ENCODE measurements at places on chromosomes 16 and 17.

DNA sequence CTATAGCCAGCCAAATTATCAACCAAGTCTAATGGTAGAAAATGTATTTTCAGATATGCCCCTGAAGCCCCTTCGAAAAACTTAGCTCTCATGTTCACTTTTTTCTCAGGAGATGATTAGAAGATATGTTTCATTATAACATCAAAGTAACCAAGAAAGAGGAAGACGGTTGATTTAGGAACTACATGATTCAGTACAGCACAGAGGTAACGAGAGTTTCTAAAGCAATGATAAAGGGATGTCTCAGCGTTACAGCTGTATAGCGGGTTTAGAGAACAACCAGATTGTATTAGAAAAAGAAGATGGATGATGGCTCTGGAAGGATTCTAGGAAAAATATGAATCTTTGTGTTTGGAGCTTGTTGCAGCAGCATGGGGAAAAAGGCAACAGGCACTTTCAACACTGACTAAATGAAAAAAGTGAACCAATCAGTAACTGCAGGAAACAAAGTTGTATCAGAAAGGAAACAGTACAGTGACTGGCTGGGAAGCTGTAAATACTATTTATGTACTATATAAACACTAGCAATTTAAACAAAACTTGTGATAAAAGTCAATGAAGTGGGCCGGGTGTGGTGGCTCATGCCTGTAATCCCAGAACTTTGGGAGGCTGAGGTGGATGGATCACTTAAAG is 21.5 kb downstream of the MBTD1 start:
- no peak for DNase-seq

DNA sequence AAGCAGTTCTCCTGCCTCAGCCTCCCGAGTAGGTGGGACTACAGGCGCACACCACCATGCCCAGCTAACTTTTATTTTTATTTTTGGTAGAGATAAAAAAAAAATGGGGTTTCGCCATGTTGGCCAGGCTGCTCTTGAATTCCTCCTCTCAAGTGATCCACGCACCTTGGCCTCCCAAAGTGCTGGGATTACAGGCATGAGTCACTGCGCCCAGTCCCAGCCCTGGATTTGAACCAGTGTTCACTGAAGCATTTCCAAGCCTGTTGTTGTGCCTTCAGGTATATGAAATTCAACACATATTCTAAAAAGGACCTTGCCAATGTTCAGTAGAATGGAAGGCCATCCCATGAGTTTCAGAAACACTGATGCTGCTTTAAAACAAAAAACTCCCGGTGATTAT is 165.3 kb downstream of the SLC39A11 start:
- DNase-seq: no peak

- DNase-seq: no peak
Observed at GRCh38 chr16:1197237-1197866, 27.7 kb downstream of the TPSG1 start.

GRCh38 chr16:56848955-56849689 is 15.9 kb upstream of the SLC12A3 start:
- no peak for DNase-seq

DNA sequence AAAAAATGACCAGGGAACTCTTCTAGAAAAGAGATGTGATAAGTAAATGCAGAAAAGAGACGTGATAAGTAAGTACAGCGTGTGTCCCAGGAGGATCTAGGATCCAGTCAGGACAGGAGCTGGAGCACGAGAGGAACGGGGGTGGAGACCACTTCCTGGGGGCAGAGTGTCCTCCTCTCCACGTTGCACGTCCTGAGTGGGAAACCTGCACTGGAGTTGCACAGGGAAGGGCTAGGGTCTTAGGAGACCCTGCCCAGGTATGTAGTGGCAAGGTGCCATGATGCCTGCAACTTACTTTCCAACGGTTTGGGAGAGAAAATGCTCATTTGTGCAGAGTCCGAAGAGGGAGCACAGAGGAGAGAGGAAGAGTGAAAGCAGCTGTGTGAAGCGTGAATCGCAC is 55.8 kb downstream of the RNF213 start:
- DNase-seq: no peak

DNA sequence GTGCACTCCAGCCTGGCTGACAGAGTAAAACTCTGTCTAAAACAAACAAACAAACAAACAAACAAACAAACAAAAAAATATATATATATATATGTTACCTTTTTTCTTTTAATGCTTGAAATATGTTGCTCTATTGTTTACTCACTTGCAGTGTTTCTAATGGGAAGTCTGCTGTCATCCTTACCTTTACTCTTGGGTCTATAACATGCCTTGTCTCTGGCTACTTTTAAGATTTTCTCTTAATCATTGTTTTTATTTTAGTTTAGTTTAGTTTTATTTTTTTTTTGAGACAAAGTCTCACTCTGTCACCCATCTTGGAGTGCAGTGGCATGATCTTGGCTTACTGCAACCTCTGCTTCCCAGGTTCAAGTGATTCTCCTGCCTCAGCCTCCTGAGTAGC is 16.1 kb upstream of the TNRC6A start:
- DNase-seq: no peak

DNA sequence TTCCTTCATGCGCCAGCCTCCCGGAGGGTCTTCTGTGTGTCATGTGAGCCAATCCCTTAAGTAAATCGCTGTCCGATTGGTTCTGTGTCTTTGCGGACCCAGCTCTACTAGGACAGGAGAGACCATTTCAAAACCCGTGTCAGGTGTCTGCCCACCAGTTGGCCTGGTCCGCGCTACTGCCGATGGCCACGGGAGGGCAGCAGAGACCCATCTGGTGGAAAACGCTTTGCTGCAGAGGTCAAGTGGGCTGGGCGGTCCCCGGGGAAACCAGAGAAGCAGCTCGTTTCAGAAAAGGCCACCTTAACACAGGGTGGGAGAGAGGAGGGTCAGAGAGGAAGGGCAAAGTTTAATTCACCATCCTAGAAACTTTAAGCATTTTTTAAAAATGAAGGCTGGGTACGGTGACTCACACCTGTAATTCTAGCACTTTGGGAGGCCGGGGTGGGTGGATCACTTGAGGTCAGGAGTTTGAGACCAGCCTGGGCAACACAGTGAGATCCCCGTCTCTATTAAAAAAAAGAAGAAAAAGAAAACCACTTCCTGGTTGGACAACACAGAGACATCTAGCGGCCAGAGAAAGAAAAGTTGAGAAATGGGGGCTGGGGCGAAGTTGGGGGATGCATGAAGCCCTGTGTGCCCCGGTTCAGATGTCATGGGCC is 2.8 kb upstream of the CIBAR2 start:
- peak; percentile 93 for DNase-seq

GRCh38 chr17:82936768-82937171 is 96.9 kb upstream of the ZNF750 start:
- peak; percentile 4 for DNase-seq

DNA sequence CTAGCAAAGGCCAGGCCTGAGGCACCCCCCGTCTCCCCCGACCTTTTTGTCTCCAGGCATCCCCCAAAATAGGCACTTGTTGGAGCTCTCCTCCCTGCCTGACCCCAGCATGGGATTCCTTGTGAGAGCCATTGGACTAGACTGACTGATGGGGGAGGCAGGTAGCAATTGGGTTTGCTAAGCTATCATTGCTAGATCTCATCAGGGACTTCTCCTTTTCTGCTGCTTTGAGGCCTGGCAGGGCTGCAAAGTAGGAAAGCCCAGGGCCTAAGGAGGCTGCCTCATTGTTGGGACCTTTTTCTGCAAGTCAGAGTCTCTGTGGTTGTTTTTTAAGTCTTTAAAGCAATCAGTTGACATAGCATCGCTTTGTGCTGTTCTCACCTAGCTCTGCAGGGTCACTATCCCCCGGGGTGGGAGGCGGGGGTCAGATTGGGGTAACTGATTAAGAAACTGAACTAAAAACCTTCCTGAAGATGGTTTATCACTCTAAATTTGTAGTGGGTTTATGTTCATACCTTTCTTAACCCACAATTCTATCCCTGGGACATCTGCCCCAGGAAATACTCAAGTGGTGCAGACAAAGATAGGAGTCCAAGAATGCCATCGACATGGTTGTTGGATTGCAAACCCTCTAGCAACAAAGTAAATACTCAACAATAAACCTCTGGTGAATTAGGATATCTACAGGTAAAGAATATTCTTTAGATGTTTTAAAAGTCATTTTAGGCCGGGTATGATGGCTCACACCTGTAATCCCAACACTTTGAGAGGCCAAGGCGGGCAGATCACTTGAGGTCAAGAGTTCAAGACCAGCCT is 28.0 kb downstream of the LLGL2 start:
- DNase-seq: no peak

- no peak for DNase-seq
Observed at GRCh38 chr17:45035848-45036247, 15.6 kb downstream of the DCAKD start.

DNA sequence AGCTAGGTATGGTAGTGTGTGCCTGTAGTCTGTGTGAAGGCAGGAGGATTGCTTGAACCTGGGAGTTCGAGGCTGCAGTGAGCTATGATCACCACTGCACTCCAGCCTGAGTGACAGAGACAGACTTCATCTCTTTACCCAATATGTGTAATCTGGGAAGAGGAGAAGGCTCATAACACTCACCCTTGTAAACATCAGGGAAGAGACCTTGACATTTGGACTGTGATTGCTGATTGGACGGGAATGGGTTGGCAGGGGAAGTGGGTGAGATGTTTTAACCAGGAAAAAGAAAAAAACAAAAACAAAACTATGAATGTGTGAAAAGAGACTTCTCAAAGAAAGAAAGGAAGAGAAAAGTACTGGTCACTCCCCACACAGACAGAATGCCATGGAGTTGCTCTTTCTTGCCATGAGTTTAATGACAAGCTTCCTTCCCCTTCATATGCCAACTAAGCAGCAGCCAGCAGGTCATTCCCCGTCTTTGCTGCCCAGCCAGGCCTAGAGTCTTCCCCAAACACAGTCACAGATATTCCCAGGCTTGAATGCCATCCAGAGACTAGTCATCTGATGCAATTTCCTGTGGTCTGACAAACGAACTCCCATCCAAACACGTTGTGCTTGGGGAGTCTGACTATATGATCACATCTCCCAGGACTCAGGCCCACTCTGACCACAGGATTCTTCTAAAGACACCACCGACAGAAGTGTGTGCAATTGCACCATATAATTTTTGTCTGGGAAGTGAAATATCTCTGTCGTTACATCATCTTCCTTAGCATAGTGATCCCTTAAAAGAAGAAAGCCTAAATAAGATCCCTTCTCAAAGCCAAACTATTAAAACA is 3.6 kb upstream of the XAF1 start:
- DNase-seq: no peak

DNA sequence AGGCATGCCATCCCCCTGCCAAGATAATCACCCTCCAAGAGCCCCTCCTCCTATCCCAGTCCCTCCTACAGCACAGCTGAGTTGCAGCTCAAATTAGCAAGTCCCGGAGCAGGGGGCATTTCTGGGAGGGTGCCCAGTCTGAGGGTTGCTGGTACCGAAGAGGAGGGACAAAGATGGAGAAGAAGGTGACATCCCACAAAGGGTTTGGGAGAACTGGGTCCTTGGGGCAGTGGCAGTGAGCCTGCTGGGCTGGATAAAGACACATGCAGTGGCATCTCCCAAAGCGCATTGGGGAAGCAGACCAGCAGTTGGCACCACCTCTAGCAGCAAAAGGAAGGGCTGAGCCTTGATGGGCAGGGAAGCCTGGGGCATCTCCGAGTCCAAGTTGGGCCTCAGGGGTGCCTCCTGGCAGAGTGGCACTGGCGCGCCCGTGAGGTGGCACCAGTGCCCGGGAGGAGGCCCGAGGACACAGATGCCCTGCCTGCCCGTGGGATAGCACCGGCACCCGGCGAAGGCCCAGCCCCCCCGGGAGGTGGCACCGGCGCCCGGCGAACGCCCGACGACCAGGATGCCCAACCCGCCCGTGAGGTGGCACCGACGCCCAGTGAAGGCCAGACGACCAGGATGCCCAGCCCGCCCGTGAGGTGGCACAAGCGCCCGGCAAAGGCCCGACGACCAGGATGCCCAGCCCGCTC is 622 bp downstream of the TOM1L2 start:
- DNase-seq: no peak

DNA sequence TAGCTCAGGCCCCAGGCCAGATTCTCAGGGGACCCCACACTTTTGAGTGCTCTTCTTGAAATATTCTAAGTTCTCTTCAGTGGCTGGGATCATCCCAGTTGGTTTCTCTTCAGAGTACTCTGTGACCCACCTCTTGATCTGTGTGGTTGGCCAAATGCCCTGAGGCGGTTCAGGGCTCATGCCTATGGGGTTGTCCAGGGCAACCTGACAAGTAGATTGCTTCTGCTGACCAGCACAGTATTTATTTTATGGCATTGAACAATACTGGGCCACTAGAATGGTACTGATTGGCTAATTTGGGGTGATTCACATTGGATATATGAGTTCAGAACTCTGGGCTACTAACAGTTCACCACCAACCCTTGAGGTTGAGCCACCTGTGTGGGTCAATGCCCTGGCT is 7.4 kb upstream of the GOSR2 start:
- DNase-seq: no peak

- DNase-seq: peak; percentile 41
Observed at GRCh38 chr17:4420692-4421131, 13.0 kb upstream of the SPNS3 start.

DNA sequence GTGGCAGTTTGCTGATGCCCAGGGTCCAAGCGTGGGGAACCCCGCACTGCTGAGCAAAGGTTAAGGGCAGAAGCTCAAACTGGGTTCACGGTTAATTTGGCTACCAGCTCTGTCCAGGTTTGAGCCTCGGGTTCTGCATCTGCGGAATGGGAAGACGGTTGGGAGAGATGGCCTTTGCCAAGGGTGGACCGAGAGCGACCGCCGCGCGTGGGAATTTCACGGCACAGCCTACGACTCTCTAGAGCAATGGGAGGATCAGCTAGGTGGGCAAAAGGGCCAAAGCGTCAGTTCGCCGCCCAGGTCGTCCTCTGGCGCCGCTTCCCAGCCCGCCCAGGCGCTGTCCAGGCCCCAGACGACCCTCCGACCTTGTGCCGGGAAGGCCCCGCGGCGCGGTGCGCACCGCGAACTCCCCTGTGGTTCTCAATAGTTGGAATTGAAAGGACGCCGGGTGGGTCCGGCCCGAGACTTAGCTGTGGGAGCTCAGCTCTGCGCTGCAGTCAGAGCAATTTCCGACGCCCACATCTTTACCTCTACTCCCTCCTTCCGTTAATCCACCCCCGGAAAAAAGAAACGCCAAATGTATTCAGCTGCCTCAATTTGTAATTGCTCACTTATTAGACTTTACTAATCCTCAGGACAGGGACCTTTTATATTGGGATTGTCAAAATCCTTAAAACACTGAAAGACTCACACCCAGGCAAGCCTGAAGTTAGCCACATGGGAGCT is 2.5 kb upstream of the HS3ST3B1 start:
- DNase-seq: no peak

GRCh38 chr17:81502471-81503017 is 10.1 kb downstream of the ACTG1 start:
- DNase-seq: no peak

GRCh38 chr17:303168-303567 is 49.4 kb downstream of the RPH3AL start:
- DNase-seq: no peak
